ENCODE measurements at places on chromosomes 3 and 15. TPM values are rescaled to one million over a fixed set of nuclear protein-coding genes. Genes with fewer than 3 reads are reported as not detected.

GRCh38 chr3:131075632-131076328 is 49.1 kb downstream of the NEK11 start:
- no peak for DNase-seq

- no peak for DNase-seq
Observed at GRCh38 chr3:14773691-14774128, 45.1 kb upstream of the FGD5 start.

DNA sequence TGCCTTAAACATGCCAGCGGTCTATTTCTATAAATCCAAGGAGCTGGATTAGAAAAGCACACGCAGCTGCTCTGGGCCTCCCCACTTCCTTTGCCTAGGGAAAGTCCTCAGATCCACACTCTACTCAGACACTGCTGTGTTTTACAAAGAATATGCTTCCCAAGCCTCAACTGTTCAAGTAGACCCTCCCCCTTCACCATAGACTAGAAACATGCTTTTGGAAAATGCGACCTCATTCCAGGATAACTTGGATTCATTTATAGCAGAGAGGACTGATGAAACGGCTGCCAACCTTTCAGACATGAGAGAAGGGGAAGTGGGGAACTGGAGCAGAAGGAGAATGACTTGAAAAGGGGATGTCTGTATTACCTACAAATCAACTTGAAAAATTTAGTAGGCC is 64.0 kb downstream of the P3H2 start:
- no peak for DNase-seq

GRCh38 chr3:123409443-123410148 is 39.3 kb downstream of the ADCY5 start:
- DNase-seq = no peak

DNA sequence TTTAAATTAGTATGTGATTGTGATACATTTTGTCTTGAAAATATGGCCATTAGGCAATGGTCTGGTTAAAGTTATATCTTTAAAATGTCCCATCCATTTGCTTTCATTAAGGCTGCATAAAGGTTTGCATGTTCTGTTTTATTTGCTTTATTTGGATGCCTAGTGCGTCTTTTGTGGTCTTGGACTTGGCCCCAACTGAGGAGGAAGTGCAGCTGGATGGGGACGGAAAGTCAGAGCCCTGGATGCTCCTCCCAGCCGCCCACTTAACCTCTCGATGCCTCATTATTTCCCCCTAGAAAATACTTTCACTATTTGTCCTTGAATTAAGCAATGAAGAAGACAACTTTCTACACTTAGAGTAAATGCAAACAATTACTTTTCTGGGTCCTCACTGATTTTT is 898.2 kb downstream of the MCTP2 start:
- DNase-seq = no peak

DNA sequence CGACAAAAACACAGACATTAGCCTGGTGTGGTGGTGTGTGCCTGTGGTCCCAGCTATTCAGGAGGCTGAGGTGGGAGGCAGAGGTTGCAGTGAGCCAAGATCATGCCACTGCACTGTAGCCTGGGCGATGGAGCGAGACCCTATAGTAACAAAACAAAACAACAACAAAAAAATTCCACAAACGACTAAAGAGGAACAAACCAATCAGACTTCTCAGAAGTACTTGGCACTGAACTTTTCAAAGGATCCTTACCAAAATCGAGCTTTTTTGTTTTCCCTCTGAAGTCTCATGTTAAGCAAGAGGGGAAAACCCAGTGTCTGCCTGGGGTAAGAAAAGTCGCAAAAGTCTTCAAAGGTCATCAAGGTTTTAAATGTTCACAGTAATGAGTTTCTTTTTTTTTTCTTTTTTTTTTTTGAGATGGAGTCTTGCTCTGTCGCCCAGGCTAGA is 30.1 kb upstream of the TFRC start:
- no peak for DNase-seq

GRCh38 chr3:78880603-78881461 is 887.0 kb downstream of the ROBO1 start:
- DNase-seq = no peak

- no peak for DNase-seq
Observed at GRCh38 chr3:113454057-113454456, 12.8 kb upstream of the CFAP44 start.

- DNase-seq = no peak
Observed at GRCh38 chr3:33032938-33033337, 64.0 kb downstream of the GLB1 start.

GRCh38 chr3:113277414-113277813 is 66.1 kb downstream of the BOC start:
- no peak for DNase-seq

DNA sequence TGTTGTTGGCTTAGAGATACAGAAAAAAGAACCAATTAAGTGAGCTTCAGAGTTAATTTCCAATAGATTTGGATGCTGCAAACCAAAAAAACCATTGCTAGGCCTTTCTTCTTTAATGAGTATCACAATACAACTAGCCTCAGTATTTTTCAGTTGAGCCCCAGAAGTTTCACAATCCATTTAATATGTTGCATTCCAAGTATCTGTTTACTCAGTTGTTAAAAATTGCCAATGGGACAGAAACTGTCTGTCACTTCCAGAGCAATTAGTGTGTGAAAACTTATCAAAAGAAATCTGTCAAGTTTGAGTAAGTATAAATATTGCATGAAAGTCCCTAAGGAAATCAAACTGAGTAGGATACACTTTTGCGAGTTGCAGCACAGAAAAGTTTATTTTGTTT is 247.8 kb downstream of the IL5RA start:
- no peak for DNase-seq

DNA sequence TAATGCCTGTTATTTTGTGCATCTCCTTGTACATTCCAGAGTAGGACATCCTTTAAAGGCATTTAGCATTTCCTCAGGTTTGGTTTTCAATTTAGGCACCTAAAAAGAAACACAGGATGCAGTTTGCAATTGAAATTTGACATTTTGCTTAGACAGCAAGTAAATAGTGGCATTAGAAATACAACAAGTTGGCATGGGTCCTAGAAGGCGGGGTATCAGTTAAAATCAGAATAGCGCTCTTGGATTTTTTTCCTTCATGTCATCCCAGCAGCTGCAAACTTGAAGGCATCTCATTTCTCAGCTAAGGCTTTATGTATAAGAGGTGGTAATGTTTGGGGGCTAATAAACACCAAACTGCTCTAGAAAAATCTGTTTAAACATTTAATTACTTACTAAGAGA is 47.5 kb upstream of the SKOR1 start:
- DNase-seq = no peak

DNA sequence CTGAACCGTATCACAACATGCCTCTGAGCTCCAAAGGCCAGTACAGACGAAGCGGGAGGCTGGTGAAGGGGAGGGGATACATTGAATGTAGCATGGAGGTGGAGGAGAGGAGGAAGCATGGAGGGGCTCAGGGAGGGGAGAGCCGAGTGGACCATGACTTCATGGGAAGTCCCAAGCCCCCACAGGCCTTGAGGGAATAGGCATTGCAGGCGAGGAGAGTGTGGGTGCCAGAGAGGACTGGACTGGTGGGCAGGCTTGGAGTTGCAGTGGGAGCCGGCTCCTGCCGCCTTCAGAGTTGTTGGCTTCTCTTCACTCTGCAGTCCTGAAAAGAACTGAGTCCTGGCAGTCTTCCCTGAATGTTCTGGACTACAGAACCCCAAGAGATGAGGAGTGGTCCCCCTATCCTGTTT is 3.3 kb upstream of the RNU6-1 start:
- no peak for DNase-seq

DNA sequence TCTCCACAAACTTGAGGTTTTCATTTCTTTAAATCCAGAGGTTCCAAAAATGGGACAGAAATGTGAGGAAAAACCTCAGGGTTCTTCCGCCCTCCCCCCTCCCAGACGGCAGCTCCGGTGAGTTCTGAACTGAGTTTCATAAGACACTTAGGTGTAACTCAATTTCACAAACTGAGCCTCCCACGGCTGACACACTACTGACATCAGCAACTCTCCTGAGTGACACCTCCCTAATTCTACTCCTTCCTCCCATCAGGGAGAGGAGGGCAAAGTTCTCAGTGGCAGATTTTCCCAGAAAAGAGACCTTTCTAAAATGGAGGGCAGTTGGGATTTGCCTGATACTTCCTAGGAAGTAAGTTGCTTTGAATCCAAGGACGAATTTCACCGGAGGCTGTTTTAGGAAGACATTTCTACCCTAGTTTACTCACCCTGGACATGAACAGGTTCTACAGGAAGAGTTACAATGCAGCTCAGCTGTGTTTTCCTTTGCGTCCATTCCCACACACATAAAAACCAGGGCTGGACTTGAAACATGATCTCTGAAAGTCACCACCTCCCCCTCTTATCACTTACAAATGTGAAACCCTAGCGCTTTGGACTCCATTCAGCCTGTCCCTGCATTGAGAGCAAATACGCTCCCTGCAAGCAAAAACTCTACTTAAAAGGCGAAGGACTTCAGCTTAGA is 78.1 kb upstream of the LMOD3 start:
- DNase-seq = peak; percentile 76

GRCh38 chr15:96687388-96688107 is 357.0 kb downstream of the NR2F2 start:
- no peak for DNase-seq

DNA sequence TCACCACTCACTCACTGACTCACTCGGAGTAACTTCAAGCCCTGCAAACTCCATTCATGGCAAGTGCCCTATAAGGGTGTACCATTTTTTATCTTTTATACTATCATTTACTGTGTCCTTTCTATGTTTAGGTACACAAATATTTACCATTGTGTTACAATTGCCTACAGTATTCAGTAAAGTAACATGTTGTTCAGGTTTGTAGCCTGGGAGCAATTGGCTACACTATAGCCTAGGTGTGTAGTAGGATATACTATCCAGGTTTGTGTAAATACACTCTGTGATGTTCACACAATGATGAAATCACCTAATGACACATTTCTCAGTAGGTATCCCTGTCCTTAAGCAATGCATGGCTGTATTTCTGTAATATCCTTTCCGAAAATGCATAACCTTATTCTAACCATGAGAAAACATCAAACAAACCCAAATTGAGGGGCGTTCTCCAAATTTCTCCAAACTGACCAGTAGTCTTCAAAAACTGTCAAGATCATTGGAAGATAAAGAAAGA is 17.9 kb upstream of the CNOT10 start:
- no peak for DNase-seq

DNA sequence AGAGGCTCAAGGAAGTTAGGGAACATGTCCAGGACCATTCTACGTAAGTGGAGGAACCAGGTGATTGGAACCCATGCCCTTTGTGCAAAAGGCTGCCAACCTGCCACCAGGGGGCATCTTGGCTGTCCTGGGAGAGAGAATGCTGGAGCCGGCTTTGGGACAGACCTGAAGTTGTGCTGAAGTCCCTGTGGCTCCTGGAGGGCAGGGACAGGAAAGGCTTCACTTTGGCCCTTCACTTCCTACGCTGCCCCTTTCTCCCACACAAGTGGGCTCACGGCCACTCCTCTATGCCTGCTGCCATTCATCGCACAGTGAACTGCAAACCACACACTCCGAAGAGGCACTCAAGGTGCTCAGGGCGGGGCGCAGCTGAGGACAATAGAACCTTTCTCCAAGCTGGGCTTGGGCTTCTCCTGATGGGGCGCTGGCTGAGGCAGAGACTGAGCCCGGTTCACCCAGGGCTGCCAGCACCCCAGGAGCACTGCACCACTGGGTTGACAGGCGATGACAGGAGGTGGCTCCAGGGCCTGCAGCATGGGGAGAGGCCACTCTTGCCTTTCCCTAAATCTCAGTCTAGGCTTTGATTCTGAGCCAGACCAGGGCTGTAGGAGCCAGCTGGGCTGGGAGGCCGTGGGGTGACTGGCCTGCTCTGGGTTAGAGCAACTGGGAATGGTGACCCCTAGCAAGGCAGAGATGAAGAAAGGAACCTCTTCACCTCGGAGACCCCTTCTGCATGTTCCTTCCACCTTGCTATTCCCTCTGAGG is 8.4 kb downstream of the SHF start:
- DNase-seq = no peak

DNA sequence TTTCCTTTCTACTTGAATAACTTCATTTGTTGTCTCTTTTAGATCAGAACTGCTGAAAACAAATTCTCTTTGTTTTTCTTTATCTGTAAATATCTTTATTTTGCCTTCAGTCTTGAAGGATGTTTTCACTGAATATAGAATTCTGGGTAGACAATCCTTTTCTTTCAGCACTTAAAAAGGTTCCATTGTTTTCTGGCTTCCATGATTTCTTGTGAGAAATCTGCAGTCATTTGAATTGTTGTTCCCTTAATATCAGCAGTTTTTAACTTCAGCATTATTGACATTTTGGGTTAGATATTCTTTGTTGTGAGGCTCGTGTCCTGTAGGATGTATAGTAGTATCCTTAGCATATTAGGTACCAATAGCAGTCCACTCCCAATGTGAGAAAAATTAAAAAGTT is 65.8 kb downstream of the SV2B start:
- no peak for DNase-seq

DNA sequence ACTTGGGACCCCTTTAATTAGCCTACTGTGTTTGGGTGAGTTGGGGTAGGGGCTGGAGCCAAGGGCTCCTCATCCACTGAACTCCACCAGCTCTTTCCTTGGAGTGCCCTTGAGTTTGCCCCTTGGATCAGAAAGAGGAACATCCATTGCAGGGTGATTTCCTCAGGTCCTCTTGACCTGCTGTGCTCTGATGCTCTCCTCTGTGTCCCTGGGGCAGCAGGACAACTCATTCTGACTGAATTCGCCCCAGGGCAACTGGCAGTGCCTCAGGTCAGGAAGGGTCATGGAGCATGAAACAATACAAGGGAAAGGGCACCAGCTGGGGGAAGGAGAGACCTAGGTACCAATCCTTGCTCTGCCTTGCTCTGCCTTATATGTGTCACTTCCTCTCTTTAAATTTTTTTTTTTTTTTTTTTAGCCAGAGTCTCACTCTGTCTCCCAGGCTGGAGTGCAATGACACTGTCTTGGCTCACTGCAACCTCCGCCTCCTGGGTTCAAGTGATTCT is 47.8 kb downstream of the BSN start:
- DNase-seq = no peak

DNA sequence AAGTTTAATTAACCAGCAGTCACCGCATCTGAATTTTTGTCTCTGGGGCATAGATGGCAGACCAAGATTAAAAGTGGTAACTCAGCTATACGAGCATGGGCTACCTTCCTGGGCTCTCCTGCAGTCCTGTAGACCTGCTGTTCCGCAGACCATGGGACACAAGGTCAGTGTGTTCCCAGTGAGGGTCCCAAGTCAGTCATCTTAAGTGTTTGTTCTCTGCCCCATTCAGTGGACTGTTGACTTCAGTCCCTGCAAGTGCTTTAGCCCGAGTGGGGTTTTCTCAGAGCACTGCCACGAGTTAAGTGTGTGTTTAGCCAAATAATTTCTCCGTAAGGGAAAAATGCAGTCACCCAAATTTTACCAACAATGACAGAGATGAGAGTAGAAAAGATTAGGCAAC is 4.9 kb upstream of the EXOG start:
- no peak for DNase-seq

- no peak for DNase-seq
Observed at GRCh38 chr15:34782901-34783300, 12.4 kb downstream of the ACTC1 start.

GRCh38 chr15:101563176-101563796 is 73.8 kb upstream of the PCSK6 start:
- DNase-seq = no peak

The CD200 gene
- polyA plus RNA-seq = 39.4 TPM

The ABI3BP gene
- polyA plus RNA-seq = 21.5 TPM

The ARRDC4 gene
- 28.4 TPM for polyA plus RNA-seq

The ZNF660 gene
- polyA plus RNA-seq = 8.8 TPM

The TRMT10C gene
- 29.7 TPM for polyA plus RNA-seq

The CELSR3 gene
- polyA plus RNA-seq = 1.1 TPM

The ST6GAL1 gene
- polyA plus RNA-seq = 28.3 TPM

The PAK6 gene
- 8.4 TPM for polyA plus RNA-seq

The TMIE gene
- polyA plus RNA-seq = 1.0 TPM
